ENCODE measurements at places on chromosomes 7 and 10.

DNA sequence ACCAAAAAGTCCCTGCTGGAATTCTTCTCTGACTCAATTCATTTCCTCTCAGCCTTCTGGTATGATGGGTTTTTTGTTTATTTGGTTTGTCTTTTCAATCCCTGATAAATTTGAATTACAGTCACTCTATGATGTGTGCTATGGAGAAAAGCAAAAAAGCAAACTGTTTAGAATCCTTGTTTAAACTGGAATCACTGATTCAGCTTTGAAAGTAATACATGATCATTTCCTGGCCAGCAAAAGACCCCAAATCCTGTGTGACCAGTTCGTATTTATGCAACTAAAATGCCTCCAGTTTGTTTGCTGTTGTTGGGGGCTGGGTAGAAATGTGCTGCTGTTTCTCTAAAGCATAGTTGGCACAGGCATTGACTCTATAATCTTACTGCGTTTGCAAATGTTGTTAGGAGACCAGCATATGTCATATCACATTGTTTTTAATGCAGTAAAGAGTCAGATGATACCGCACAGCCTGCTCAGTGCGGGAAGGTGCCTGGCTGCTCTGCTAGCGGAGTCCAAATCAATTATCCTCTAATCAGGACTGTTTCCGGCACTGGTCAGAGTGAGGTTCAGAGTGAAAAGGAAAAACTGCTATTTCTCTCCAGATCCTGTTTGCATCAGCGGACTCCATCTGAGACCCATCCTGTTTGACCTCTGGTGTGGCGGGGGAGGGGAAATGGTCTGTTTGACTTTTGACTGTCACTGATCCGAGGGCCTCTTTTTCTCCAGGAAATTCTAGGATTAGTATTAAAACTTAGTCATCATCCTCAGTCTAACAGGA lies 40.6 kb upstream of the ADD3 start:
- peak; percentile 73 for DNase-seq

DNA sequence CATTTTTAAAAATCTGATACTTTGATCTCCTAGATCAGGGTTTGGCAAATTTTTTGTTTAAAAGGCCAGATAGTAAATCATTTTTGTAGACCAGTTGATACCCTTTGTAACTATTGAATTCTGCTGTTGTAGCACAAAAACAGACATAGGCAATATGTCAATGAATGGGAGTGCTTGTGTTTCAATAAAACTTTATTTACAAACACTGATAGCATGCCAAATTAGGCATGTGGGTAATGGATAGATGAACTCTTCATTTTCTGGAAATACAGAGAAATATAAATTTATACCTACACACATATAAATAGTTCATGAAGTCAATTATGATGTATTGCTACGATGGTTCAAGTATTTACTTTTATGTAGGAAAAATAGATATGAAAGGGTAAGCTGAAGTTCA lies 60.4 kb downstream of the SEMA3A start:
- DNase-seq = no peak

- DNase-seq = peak; percentile 22
Measured at GRCh38 chr7:155007947-155008346, 5.0 kb upstream of the PAXIP1 start.

GRCh38 chr10:131251146-131251541 lies 60.4 kb downstream of the TCERG1L start:
- DNase-seq = no peak

DNA sequence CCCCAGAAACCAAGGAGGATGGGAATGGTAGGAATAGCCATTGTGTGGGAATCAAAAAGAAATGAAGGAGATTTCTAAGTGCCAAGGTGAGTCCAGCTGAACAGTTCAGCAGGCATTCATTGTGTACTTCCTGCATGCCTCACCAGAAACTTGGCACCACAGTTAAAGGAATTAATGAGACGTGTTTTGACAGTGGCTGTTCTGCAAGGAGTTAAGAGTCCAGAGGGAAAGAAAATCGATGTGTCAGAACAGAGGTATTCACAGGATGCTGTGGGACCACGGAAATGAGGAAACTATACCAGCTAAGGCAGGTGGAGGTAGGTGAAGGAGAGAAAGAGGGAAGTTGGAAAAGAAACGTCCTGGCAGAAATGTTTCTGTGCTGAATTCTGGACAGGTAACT lies 78.1 kb downstream of the PRKCQ start:
- no peak for DNase-seq
